ENCODE measurements at places on chromosomes 1 and 21.

- peak; percentile 29 for DNase-seq
Observed at GRCh38 chr1:160646711-160647328, at the start of gene SLAMF1. Gene SLAMF1 (minus strand): TSS chr1:160647044. CDS start chr1:160646945, 99 bp downstream.

- DNase-seq = no peak
Observed at GRCh38 chr1:18575620-18576019, 55.0 kb upstream of the PAX7 start.

DNA sequence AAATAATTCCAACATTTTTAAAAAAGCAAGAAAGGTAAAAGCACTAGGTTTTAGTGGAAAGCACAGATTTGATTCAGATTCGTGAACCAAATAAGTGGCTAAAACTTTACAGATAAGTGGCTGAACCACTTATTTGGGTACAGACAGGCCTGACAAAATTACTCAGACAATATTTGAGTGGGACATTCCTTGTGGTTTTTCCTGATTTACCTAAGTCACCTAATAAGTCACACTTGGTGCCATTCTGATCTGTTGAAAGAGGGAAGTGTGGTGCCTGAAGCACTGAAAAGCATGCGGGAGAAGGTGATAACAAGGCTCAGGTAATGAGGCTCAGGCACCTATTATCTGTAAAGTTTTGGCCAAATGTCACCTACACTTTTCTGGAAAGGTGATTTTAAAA is 81.6 kb upstream of the CD55 start:
- no peak for DNase-seq

GRCh38 chr1:21261551-21262292 is 28.5 kb downstream of the ECE1 start:
- peak; percentile 94 for DNase-seq

- no peak for DNase-seq
Observed at GRCh38 chr1:27118440-27118689, 36.6 kb downstream of the SLC9A1 start.

- no peak for DNase-seq
Observed at GRCh38 chr1:210815641-210816550, 318.1 kb downstream of the KCNH1 start.

- DNase-seq = no peak
Observed at GRCh38 chr21:44020551-44020950, 8.4 kb downstream of the TRAPPC10 start.

GRCh38 chr1:68479501-68479900 is 17.4 kb downstream of the DEPDC1 start:
- DNase-seq = no peak

- no peak for DNase-seq
Observed at GRCh38 chr1:202811296-202812175, 782 bp downstream of the PCAT6 start.

DNA sequence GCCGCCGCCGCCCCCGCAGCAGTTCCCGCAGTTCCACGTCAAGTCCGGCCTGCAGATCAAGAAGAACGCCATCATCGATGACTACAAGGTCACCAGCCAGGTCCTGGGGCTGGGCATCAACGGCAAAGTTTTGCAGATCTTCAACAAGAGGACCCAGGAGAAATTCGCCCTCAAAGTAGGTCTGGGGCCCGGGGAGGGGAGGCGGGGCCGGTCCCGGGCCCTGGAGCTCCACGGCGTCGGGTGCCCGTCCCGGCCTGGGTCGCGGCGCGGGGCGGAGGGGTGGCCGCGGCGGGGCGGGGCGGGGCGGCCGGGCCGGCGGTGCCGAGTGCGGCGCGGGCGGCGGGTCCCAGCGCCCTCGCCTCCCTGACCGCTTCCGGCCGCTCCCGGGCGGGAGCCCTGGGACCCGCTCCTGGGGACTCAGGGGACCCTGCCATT is 646 bp downstream of the MAPKAPK2 start:
- no peak for DNase-seq

DNA sequence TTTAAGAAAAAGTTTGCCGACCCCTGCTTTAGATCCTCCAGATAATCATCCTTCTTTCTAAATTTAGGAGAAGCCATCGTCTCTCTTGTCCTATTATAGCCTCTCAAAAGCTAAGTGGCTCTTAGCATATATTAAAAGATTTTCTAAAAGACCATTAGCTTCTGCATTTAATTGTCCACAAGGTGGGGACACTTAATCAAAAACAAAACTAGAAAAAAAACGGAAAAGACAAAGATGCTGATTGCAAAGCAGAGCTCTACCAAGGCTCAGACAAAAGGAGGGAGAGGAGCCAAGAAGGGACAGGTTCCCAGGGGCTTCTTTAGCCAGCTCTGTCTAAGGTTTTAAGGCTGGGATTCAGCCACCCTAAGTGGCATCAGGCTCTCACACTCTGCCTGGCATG is 128.3 kb upstream of the HMGB4 start:
- DNase-seq = peak; percentile 47

GRCh38 chr1:110207831-110208230 is 2.3 kb upstream of the KCNC4 start:
- DNase-seq = no peak

DNA sequence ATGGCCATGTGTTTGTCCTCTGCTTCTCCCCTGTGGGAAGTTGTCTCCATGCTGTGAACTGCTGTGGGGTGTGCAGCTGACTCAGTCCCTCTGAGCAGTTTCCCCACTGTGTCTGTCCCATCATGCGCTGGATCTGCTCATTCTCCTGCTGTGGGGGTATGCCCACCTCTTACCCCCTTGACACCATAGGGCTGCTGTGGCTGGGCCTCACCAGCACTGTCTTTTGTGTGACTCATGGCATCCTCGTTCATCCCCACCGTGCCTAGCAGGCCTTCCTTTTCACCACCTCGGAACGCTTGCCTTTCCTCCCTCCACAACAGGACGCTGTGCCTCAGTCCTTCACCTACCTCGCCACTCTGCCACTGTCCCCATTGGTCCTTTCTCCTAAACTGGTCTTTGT is 27.3 kb downstream of the VANGL2 start:
- DNase-seq = peak; percentile 32

- DNase-seq = peak; percentile 94
Observed at GRCh38 chr1:59156526-59157199, 140.2 kb upstream of the FGGY start.

DNA sequence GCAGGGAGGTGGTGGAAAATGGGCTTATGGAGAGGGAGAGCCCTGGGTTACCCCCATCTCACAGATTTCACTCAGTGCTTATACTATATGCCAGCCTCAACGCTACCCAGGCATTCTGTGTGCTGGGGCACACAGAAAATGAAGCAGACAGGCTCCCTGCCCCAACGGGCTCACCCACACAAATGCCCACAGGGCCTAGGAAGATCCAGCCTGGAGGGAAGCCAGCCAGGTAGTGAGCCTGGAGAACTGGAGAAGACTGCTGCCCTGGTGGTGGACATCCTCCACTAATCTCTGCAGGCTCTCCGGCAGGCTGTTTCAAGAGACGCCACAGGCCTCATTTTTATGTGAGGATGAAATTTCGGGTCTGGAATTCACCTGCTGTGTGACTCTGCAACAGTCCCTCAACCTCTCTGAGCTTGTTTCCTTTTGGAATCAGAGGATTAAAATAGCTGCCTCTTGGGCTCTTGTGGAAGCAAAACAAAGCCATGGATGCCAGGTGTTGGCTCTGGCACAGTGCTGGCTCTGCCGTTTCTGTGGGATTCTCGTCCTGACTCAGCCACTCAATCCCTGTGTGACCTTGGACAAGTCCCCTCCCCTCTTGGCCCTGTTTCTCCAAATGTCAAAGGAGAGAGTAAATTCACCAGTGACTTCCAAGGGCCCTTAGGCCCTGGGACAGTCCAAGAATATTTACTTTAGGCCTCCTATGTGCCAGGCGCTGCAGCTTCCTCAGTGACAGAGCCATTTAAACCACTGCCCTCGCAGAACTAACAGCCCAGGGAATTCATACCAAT is 3.6 kb downstream of the PAQR7 start:
- no peak for DNase-seq

GRCh38 chr1:228318823-228319241 is 87.8 kb downstream of the TRIM11 start:
- no peak for DNase-seq

DNA sequence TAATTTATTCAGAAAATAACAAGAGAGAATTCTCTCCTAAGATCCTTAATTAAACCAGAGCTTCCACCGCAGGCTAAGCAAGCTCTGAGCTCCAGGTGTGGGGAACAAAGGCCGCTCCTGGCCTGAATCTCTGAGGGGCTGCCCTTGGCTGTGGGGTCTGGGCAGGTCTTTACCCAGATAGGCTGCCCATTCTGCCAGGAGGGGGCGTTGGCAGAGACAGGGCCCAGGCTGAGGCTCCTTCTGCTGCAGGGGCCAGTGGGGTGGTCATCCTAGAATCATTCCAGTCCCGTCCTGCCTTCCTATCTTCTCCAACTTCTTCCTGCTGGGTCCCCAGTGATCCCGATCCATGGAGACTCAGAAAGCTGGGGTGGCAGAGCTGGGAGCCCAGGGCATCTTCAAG is 82.9 kb upstream of the POU3F1 start:
- no peak for DNase-seq

DNA sequence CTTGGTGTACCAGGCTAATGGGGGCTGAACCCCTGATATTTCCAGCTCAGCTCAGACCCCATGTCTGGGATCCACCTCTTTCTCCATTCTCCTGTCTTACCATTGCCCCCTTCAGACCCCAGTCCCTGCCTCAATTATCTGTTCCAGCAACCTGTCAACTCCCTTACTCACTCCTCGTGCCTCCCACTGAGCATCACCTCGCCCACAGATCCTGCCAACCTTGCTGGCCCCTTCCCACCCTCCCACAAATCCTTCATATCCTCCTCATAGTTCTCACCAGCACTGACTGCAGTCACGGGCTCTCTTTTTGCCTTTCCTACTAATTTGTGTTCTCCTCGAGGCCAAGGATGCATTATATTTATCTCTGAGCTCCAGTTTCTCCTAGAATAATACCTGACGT is 62.9 kb downstream of the TMEM53 start:
- no peak for DNase-seq

DNA sequence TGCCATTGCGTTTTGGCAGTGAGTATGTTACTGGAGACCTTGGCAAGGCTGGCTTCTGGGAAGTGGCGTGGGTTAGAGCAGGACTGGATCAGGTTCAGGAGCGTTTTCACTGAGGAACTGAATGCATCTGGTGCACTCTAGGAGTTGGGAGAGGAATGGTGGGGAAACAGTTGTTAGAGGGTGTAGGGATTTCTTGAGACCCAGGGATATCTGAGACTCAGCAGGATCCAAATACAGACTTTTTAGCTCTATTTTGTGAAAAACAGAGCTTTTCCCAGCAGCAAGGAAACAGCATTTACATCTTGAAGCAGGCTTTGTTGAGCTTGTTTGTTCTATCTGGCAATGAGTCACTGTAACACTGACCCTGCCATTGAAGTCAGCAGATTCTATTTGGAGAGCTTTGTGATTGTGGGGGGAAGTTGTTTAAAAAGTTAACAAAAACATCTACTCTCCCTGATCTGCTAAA is 56.9 kb upstream of the NRIP1 start:
- DNase-seq = no peak

DNA sequence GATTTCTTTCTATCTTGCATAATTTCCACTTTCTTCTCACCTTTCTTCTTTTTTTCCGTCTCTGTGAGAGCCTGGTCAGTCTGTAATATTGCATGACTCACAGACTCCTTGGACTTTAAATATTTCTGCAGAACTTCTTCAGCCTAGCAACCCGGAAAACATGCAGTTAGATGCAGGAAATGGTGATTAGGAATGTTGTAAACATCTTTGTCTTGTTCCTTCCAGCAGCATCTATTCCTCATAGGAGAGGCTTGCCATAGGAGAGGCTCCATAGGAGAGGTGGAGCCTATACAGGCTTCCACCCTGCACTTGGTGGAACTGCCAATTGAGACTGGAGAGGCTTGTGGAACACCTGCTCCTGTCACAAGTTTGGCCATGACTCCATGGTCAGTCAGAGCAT is 10.0 kb downstream of the GBP5 start:
- peak; percentile 81 for DNase-seq

DNA sequence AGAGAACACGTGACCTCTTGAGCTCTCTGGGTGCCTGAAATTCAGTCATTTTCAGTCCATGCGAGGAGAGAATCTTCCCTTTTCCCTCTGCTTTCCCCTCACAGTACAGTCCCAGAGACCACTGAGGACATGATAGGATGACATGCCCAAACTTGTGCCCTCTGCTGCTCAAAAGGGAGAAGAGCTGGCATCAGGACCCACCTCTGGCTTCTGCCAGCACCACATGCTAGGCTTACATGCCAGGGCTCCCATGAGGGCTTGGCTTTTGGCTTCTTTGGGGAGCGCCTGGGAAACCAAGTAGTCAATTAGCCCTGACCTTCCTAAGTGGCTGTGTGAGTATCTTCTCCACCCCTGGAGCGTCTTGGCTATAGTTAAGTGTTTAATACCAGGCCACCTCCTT is 13.8 kb upstream of the KCNQ4 start:
- DNase-seq = peak; percentile 21

DNA sequence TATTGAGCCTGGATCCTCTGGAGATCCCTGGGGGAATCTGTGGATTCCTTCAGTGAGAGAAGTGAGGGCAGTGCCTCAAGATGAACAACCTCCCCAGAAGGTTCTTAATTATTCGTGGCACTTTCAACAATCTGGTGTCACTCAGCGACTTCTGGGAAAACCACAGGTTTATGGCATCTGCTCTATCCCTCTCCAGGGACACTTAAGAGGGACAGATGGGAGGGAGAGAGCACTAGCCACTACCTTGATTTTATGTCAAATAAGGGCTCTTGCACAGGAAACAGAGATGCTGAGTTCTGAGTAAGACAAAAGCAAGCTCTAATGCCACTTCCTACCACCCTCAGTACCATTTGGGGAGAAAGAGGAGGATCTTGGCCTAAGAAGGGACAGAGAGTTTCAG is 21.2 kb upstream of the CHI3L1 start:
- no peak for DNase-seq

DNA sequence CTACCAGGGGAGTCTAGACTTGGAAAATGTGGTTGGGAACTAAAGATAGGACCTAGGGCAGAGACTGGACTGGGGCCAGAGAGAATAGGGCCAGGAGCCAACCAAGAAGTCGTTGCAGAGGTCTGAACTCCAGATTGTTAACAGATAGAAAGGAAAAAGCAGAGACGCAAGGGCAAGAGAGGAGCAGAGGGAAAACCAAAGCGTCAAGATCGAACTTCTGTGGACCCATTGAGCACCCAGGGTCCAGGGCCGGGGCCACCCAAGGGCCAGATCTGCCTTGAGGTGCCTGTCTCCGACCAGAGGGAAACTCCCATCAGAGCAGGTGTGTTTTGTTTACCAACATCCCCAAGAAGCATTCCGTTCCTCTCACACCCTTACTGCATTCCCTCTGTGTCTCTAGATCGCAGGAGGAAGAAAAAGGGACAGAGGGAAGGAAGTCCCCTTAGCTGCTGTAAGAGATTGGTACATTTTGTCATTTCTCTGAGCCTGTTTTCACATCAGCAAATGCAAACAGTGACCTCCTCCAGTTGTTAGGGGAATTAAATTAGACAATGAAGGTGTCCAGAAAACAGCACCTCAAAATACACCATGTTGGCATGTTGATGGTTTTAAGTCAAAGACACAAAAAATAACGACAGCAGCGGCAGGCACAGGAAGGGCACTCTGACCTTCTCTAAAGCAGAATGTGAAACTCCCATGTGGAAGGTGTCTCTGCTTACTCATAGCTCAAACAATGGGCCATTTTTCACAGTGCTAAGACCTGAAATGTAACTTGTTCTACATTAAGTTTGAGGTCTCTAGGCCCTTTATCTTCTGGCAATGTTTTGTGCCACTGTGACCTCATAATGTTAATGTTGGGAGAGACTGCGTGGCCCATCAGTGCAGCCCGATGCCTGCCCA is 105.8 kb upstream of the RAB4A start:
- peak; percentile 32 for DNase-seq

GRCh38 chr1:8194481-8195227 is 123.3 kb upstream of the SLC45A1 start:
- DNase-seq = peak; percentile 89

Measured in HT1080 (cell line).